ENCODE measurements at places on chromosomes 3 and 15.

DNA sequence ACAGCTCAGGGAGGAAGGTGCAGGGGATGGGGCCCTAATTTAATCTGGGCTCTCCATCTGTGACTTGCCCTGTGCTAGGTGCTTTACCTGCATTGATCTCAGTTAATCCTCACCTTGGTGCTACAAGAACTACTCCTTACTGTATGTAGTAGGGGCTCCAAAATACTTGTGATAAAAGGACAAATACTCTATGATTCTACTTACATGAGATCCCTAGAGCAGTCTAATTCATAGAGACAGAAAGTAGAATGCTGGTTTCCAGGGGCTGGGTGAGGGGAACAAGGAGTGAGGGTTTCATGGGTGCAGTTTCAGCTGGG, 67.2 kb downstream of the SLC6A1 start:
- DNase-seq, result no peak

GRCh38 chr3:127059072-127059471, 76.2 kb downstream of the PLXNA1 start:
- no peak for DNase-seq

DNA sequence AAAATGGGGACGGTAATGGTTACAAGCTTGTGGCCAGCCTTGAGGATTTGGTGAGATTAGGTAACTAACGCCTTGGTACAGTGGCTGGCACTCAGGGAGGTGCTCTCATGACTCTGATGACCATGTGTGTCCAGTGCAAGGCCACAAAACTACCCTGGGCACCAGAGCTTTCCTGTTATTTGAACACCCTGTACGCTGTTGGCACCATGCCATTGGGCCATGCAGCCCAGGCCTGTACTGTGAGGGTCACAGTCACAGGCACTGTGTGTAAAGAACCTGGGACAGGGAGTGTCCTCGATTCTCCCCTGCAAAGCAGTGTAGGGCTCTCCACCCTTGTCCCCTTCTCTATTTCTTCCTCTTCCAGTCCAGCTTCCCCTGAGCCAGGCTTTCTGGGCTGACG, 6.3 kb downstream of the TMEM43 start:
- no peak for DNase-seq

- DNase-seq, result no peak
These were observed 96.0 kb downstream of the TP63 start for GRCh38 chr3:189727158-189727557.

- DNase-seq, result no peak
These were observed 89.1 kb downstream of the ETFA start for GRCh38 chr15:76222159-76222558.

DNA sequence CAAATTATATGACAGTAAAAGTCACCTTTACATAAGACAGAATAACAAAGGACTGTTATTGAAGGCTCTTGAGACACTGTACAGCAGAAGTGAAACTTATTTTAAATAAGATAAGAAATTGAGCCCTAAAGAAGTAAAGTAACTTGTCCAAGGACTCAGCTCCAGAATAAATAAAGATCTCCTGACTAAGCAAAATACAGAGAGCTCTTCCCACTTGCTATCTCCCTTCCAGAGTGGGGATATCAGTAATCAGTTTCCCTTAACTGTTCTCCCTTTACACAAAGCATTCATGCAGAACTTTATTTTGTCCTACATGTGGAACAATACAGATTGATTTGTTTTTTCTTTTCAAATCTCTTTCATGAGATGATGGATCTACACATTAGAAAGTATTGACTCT, 129.5 kb upstream of the BHLHE40 start:
- DNase-seq, result no peak

- no peak for DNase-seq
These were observed 397.0 kb downstream of the GBE1 start for GRCh38 chr3:81364411-81364810.

DNA sequence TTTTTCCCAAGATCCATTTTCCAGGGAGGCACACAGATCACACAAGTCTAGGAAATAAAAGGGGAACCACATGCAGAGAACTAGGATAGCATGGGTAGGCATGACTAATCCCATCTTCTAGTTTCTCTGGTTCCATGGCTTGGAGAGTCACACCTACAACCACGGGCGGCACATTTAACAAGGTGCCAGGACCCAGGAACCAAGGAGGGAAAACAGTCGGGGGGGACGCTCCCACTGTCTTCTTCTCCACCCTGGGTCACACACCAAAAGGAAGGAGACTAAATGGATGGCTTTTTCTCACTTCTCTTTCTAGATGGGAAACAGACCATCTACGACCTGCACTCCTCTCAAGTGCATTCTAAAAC, 4.6 kb upstream of the SMCO1 start:
- peak; percentile 28 for DNase-seq

- no peak for DNase-seq
These were observed 55.5 kb upstream of the SLCO2A1 start for GRCh38 chr3:134085034-134085775.

DNA sequence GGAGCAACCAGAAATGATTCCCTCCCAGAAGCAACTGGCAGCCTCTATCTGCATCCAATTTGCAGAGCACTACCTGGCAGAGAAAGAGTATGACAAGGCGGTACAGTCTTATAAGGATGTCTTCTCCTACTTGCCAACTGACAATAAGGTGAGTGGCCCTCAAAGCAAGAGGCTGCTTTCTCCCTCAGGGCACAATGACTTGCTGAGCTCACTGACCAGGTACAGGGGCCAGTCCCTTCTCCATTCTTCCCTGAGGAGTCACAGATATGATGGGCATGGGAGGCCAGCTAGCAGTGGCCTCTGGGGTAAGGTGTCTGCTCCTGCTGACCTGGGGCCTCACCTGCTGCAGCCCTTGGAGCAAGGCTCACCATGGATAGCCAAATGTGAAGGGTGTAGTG, 20.3 kb downstream of the CSRNP1 start:
- no peak for DNase-seq
